Amniotic stem cell (primary cell): ENCODE measurements at places on chromosomes 4 and X.

- DNase-seq: no peak
Measured at GRCh38 chr4:101911616-101912015, 121.1 kb downstream of the BANK1 start.

DNA sequence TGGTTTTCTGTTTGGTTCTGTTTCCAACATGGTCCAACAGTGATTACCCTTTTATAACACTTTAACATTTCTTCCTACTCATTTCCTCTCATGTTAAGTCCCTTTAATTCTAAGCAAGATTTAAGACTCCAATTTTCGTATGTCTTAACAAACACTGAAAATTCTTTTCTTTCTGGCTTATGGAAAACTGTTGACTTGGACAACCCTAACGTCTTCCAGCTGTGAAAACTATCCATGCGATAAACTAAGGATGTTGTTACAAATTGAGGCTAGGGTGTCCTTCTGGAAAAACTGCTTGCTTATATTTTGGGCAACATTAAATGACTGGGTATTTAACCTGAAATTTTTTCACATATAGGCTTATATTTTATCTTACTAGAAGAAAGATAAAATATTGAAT is 33.9 kb upstream of the RTL3 start:
- no peak for DNase-seq

GRCh38 chrX:103017542-103017941 is 46.4 kb downstream of the BEX1 start:
- DNase-seq: no peak

DNA sequence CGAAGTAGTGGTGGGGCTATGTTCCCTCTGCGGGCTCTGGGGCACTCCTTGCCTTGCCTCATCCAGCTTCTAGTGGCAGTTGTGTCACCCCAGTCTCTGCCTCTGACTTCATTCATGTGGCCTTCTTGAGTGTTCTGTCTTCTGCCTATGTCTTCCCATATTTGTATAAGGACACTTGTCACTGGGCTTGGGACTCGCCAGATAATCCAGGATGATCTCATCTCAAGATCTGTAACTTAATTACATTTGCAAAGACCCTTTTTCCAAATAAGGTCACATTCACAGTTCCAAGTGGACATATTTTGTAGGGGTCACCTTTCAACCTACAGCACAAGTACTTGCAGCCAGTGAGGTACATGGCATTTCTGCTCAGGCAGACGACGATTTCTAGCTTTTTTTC is 30.3 kb upstream of the CLDN24 start:
- no peak for DNase-seq

DNA sequence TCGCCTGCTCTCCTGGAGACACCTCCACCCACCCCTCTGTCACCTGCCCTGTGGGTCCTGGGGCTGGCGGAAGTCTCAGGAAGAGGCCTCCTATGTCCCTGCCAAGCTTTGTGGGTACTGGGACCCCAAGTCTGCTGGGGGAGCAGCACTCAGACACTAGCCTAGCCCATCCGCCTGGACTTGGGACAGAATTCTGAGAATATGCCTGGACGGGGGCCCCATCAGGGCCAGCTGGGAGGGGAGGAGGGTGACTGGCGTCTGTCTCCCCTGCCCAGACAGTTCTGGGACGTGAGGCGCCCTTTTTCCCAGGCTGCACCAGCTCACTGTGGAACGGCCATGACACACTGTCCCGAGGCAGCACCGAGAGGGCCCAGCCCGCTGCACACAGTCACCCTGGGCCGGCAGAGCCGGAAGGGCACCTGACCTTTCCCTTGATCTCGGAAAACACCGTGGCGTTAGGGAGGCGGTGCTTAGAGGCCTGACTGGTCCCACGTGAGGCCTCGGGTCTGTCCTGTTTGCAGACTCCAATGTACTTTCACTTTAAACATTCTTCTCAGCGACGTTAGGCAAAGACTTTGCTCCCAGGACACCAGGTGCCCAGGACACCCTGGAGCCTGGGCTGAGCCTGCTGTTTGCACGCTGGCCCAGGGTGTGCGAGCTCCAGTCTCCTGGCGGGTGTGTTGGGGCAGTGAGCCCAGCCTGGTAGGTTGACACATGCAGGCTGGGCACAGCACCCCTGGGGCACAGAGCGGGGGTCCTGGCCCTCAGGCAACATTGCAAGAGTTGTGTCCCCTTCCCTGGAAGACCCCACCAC is 700 bp downstream of the SLC26A1 start:
- DNase-seq: no peak

DNA sequence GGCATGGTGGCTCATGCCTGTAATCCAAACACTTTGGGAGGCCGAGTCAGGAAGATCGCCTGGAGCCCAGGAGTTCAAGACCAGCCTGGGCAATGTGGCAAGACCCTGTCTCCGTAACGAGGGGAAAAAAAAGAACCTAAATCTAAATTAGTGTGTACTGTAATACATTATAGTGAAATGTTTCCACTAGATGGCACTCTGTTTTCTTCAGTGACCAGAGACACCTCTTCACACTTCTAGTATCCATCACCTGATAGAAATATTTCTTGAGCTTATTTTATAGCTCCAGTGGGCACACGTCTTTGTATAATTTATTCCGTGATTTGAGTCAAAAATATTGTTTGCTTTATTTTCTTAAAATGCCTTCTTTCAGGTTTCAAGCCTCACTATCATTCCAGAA is 600.9 kb upstream of the DIPK2B start:
- no peak for DNase-seq

DNA sequence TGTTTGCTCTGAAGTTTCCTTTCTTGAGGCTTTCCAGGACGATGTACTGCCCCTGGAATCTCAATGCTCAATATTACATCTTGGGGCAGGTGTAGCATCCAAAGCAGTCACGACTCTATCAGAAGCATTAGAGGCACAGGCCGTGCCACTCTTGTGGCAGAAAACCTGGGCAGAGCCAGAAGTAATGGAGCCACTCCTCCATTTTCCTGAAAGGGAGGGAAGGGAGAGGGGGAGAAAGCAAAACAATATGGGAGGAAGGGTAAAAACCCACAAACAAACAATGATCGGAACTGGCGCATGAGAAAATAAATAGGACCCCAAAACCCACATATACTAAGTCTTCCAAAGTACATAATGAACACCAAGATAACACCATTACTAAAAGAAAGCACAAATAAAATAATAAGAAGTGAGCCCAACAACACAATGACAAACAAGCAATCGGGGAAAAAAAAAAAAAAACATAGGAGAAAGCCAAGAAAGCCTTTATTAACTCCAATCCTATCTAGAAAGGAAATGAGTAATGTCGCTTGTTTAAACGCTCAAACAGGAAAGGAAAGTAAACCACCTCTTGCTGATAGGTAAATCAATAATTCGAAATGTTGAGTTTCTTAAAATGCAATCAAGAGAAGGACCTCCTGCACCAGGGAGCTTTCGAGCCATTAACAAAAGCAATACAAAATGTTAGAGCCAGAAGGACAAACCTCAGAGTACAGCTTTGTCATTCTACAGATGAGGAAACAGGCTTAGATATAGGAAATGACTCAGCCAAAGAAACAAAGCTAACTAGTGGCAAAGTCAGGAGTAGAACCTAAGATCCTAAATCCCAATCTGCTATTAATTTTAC is 117.4 kb downstream of the ATRX start:
- DNase-seq: no peak

- peak; percentile 43 for DNase-seq
Measured at GRCh38 chr4:48141048-48141447, 7.0 kb upstream of the TXK start.

- no peak for DNase-seq
Measured at GRCh38 chr4:73417973-73418372, 13.9 kb downstream of the ALB start.

GRCh38 chr4:3040452-3041191 is 33.7 kb downstream of the HTT-AS start:
- DNase-seq: no peak

GRCh38 chr4:136687118-136687517 is 845.2 kb downstream of the PCDH18 start:
- no peak for DNase-seq

- no peak for DNase-seq
Measured at GRCh38 chrX:77740376-77740905, 45.6 kb downstream of the ATRX start.

- no peak for DNase-seq
Measured at GRCh38 chr4:37601531-37601930, 84.6 kb downstream of the RELL1 start.

- no peak for DNase-seq
Measured at GRCh38 chrX:139784807-139785206, 76.8 kb upstream of the MCF2 start.

DNA sequence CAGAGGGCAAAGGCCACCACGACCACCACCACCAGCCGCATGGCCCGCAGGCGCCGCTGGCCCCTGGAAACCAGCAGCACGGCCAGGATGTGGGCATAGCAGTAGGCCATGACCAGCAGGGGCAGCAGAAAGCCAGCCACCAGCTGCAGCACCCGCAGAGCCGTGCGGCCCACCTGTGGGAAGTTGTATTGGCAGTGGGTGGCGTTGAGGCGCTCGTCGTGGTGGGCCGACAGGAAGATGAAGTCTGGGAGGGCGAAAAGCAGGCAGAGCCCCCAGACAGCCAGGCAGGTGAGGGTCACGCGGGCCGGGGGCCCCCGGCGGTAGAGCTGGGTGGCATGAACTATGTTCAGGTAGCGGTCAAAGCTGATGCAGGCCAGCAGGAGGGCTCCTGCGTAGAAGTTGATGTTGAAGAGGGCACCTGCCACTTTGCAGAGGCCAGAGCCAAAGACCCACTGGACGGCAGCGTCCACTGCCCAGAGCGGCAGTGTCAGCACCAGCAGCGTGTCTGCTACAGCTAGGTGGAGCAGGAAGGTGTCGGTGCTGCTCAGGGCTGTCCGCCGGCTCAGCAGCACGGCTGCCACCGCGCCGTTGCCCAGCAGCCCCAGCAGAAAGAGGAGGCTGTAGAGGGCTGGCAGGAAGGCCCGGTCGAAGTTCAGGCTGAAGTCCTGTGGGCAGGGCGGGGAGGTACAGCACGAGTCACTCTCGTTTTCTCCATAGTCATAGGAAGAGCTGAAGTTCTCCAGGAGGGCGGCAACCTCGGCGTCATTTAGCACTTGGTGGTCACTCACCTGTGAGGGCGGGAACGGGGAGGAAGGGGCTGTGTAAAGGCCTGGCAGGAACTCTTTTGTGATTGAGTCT is 1.4 kb downstream of the CXCR3 start:
- DNase-seq: no peak

DNA sequence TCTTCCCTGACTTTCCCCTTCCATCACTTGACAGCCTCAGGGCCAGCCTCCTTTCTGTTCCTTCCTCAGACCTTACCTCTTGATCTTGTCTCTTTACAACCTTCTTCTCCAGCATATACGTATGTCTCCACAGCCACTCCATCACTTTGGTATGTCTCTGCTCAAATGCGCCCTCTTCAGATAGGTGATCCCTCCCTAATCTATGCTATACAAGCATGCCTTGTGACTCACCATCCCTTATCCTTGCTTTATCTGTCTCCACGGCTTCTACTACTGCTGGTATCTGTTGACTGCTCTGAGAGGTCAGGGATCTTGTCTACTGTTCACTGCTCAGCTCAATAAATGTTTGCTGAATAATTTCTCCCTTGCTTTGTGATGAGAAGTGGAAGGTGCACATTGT is 9.0 kb downstream of the ARAP2 start:
- DNase-seq: no peak

DNA sequence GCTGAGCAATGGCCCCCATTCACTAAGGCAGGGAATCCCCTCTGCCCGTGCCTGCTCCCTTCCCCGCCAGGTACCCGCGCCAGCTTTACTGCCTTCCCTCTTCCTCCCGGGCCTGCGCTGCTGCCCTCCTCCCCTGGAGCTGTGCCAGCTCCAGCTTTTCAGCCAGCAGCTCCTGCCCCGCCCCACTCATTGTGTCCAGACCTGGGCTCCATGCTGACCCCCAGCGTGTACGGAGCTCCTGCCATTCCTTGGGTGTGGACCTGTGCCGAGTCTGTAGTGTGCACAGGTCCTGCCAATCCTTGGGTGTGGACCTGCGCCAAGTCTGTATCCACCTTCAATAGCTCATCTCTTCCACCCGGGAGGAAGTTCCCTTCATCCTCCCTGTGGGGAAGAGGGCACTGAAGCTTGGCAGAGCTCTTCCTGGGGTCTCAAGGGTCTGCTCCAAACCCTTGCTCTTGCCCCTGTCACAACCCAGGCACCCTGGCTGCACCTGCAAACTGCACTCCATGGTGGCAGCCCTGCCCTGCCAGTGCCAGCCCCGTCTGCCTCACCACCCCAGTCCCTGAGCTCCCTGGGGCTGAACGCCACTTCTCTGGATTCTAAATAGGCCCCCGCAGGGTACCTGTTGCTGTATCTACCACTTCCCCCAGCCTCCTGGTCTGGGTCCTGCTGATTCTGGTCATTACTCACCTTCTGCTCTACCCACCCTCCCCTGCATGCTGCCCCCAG is 63.9 kb downstream of the TRMT44 start:
- no peak for DNase-seq

DNA sequence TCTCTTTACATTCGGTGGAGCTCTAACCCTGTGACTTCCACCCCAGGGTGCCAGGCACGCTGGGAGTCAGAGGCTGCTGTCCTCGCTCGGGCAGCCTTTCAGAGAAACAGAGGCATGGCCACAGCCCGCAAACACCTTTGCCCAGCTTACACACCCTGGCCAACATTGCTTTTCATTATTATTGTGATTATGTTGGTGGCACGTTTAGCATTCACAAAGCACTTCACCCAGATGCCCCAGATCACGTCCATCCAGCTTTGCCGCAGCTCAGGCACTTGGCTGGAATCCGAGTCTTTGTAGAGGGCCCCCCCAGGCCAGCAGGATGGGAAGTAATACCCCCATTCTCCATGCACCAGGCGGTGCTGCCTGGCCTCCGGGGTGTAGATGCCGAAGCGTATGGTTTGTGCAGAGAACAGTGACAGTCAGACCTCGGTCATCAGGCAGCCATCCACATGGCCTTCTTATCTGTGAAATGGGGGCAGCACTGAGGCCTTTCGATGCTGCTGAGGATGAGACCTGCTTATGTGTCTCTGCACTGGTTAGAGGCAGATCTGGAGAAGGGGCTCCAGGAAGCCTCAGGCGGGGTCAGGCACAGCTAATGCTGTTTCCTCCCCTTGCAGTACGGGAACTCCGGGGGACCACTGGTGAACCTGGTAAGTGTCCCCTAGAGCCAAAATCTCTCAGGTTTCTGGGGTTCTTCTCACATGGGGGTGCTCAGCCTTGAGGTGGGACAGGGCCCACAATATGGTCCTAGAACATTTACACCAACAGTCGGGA is 22.3 kb downstream of the HTRA3 start:
- no peak for DNase-seq

DNA sequence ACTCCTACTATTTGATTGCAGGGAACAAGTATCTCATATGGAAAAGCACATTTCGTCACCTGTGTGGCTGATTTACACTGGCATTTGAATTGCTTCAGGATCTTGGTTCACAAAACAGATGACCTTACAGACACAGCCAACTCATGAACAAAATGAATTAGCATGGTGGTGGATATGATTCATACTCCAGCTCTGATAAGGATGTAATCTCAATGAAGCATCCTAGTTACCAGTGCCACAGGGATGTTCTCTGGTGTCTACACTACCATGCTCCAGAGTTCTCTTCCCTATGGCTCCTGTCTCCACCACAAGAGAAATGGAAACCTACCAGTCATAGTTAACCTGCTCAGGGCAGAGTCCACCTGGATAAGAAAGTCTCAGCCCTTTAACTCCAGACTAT is 40.7 kb downstream of the TEC start:
- DNase-seq: no peak
